ENCODE measurements at places on chromosomes 5 and 9.

DNA sequence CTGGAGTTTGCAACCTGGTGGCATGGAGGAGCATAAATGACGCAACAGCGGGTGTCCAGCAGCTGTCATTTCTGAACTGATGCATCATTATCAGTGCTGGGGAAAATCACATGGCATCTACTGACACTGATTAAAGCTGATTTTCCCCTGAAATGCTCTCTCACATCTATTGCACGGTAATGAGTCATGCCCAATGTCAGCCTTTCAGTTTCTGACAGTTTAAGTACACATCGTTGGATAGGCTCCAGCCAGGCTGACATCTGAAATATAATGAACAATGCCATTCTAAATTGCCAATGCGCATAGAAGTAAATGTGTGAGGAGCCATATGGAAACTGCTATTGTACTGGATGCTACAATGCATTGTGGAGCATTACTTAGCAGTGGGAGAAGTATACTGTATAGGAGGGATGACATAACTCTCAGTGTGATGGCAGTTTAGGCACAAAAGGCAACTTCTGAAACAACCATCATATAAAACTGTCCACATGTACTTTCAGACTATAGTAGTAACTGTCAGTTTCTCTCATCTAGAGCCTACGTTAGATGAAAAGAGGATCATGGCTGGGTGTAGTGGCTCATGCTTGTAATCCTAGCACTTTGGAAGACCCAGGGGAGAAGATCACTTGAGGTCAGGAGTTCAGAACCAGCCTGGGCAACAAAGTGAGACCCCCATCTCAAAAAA is 389.3 kb upstream of the DMAC1 start:
- no peak for DNase-seq

- no peak for DNase-seq
Measured at GRCh38 chr5:122972877-122973276, 63.6 kb downstream of the PPIC start.

DNA sequence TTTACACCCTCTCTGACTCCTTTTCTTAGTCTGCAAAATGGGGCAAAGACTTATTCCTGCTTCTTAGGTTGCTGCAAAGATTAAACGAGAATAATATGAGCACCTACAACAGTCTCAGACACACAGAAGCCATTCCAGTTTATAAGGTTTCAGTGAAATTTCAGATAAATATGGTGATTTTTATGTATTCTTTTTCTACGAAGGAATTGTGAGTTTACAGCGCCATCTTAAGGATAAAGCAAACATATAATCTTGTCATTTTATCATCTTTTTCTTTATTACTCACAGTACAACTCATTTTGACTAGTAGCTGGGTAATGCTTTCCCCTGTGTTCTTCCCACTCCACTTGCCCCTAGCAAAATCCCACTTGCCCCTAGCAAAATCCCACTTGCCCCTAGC is 29.2 kb upstream of the SMC5 start:
- DNase-seq = no peak

GRCh38 chr9:87827341-87827740 is 55.3 kb upstream of the SPATA31E1 start:
- DNase-seq = no peak

- no peak for DNase-seq
Measured at GRCh38 chr9:124191691-124192395, 65.9 kb upstream of the NEK6 start.

DNA sequence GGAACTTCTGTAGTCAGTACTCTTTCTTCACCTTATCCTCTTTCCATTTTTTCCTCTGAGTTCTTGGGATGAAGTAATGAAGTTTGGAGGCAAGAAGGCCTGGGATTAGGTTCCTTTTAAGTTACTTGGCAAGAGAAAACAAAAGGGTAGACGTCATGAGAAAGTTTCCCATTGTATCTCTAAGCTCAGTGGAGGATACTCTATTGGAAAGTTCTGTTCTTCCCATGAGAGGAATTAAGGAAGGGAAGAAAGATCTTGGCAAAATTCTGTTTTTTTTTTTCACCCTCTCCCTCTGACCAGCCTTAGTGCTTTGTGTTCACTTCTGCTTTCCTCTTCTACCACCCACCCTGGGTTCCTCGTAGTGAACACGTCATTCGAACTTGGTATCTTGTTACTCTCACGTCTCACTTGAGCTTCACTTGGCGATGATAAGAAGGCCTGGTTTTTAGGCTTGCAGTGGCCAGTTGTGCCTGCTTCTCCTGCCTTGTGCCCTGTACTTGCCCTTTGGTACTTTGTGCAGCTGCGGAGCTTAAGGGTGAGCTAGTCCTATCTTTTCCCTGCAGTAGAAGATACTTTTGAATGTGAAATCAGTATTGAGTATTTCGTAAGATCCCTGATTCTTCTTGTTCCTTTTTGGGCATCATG is 67.0 kb downstream of the ARHGAP26 start:
- no peak for DNase-seq

GRCh38 chr5:54932789-54933188 is 52.6 kb downstream of the ESM1 start:
- DNase-seq = no peak

DNA sequence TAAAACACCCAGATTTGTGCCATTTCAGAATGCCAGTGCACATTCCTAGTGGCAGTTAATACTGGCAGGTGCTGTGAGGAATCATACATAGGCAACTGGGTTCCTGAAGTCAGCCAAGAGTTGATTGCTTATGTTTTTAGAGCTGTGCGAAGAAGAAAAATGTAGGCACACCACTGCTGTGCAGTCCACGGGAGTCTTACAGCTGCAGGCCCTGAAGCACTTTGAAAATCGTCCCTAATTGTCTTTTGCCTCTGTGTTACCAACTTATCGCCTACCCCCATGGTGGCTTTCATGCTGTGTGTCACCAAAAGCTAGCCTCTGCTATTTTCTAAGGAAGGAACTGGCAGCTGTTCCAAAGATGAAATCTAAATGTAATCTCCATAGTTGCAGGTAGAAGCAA is 263.9 kb downstream of the ARRDC3 start:
- no peak for DNase-seq

DNA sequence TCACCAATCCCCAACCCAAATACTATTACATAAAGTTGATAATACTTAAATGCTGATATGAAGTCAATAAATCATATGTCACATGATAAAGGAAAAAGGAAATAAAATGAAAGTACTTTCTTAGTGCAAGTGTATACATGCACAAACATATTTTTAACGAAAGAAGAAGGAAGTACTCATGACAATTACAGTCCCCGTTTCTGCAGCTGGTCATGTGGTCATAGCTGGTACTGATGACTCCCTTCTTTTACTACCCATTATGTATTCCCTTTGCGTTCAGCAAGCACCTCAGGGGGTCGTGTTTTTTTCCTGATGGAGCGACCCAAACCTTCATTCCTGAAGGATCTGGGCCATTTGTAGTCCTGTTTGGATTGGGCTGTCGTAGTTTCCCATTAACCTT is 27.3 kb downstream of the CENPP start:
- no peak for DNase-seq

DNA sequence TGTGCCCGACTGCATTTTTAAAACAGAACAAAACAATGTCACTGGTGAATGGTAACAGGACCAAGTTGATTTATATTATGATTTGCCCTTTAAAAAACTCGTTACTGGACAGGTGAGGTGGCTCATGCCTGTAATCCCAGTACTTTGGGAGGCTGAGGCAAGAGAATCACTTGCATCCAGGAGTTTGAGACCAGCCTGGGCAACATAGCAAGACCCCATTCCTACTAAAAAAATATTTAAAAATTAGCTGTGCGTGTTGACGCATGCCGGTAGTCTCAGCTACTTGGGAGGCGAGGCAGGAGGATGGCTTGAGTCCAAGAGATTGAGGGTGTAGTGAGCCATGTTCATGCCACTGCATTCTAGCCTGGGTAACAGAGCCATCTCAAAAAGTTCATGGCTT is 7.2 kb downstream of the UNC13B start:
- DNase-seq = no peak

- no peak for DNase-seq
Measured at GRCh38 chr9:121731919-121732318, 80.5 kb downstream of the DAB2IP start.

DNA sequence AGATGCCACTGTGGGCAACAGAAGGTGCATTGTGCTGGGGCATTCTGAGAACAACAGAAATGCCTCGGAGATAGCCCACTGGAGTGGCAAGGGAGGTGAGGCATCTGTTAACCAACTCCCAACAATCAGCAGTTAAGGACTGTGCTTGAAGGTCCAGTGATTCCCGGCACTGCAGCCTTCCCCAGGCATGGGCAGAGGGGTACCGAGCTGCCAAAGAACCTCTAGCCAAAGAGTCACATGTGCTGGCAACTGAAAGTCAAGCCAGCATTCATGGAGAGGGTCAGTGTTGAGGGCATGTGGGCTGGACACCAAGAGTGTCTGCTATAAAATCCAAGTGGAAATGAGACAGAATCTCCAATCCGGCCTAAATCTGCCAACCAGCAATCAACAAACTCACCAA is 149.6 kb downstream of the ASTN2 start:
- no peak for DNase-seq

DNA sequence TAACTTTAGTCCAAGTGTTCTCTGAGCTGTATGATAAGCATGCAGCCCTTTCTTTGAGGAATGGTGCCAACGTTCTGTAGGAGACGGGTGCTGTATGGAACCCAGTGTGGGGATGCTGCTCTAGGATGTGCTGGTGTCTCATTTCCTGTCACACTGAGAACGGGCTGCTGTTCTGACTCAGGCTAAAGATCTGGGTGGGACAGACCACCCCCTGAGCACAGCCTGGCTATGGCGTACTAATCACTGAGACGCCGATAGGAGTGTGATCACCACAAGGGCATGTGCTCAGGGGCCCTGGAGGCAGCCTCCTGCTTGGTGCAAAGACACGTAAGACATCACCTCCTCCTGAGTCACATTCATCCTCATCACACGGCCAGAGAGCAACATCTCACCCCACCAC is 240.4 kb downstream of the IRX2 start:
- DNase-seq = no peak

GRCh38 chr9:135622415-135623020 is 16.8 kb downstream of the GLT6D1 start:
- DNase-seq = no peak

DNA sequence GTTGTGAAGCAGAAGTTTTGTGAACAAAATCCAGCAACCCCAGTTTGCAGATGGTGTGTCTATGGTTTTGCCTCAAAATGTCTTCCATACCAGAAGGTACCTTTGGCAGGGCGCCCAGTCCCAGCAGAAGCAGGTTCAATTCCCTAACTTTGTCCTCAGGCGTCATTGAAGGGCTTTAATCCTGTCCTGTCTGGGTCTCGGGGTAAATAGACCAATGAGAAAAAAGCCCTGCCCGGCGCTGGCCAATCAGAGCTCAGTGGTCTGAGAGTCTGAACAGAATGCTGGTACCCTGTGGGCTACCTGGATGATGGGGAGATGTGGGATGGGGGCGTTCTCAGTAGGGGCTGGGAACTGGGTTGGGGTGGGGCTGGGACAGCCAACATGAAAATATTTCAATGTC is 6.2 kb upstream of the ST6GALNAC4 start:
- DNase-seq = no peak

All from right renal cortex interstitium (tissue), 3 donors.